ENCODE measurements at places on chromosomes 12 and 14. TPM values are rescaled to one million over a fixed set of nuclear protein-coding genes. Genes with fewer than 3 reads are reported as not detected.

The PZP gene
- total RNA-seq: not detected

The CIROP gene
- not detected for total RNA-seq

The ARHGEF40 gene
- 59.7 TPM for total RNA-seq

The CCDC184 gene
- total RNA-seq: 0.82 TPM

The TAS2R7 gene
- total RNA-seq: not detected

The CABP1 gene
- not detected for total RNA-seq

The KTN1 gene
- 119 TPM for total RNA-seq

Data from kidney epithelial cell (primary cell).